ENCODE measurements at places on chromosomes 3 and 15.

DNA sequence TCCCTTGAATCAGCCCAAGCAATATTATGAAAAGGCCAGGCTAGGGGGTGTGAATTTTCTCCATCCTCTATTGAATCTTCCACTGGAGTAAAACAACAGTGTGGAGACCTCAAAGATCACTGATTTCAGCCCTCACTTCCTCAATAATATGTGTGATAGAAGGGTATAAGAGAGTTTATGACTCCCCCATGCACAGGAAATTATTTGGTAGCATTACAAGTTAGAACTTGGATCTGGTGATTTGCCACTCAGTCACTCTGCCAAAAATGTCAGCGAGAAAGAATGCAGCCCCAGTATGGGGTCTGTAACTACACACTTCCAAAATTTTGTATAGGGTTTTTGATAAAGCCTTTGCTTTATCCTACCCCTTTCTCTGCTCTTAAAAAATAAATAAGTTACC lies 81.0 kb upstream of the KCNMB2 start:
- DNase-seq: peak; percentile 24

GRCh38 chr3:157573281-157573680 lies 70.1 kb upstream of the VEPH1 start:
- peak; percentile 66 for DNase-seq

GRCh38 chr15:37133602-37134001 lies 33.3 kb upstream of the MEIS2 start:
- DNase-seq: peak; percentile 54

DNA sequence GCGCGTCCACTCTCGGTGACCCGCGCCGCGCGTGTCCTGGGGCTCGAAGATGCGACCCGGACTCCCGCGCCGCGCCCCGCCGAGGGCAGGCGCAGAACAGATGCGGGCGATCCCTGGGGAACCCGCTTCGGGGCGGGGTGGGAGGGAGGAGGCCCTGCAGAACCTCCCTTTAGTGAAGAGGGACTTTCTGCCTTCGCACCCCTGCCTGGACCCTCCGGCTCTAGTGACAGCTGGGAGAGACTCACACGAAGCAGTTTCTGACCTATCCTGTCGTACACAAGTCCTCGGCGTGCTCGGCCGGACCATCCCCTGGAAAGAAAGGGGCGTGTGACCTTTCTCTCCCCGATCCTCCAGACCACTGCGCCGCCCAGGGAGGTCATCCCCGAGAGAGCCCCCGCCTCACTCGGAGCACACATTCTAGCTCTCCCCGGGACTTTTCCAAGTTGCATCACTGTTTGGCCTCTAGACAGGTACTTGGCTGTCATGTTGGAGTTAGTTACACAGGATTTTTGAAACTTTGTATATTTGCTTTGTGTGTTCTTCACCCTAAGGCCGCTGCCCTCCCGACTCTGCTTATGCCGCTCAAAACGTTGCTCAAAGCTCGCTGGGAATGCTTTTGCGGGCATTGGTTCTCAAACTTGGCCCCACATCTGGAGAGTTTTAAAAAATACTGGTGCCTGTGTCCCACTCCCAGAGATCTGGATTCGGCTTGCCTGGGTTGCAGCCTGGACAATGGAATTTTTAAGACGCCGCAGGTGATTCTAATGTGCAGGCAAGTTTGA lies 582 bp downstream of the CGNL1 start:
- no peak for DNase-seq

DNA sequence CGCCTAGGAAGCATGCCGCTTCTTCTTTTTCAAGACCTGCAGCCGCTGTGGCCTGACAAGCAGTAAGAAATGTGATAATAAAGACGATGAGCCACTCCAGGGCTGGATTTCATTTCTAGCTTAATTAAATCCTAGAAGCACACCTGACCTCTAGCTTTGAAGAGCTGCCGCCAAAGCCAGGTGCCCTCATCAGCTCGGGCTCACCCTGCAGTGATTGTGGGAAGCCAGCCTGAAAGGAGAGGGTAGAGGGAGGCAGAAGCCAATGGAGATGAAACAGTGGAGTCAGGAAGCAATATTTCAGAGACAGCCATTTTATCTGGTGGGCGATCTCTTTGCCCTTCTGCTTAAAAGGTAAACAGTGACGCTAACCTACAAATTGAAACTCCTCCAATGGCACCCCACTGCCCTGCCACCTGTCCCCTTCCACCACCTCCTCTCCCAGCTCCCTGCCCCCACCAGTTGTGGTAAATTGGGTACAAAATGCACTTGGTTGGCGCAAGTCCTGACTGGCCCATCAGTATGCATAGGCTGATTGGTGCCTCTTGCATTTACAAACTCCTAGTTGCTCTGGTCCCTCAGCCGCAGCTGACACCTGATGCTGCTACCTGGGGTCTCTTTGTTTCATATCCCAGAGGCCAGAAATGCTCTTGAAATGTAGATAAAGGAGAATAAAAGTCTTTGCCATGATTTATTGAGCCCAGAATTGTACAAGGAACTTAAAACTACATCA lies 385.3 kb downstream of the PDCD6IP start:
- no peak for DNase-seq

DNA sequence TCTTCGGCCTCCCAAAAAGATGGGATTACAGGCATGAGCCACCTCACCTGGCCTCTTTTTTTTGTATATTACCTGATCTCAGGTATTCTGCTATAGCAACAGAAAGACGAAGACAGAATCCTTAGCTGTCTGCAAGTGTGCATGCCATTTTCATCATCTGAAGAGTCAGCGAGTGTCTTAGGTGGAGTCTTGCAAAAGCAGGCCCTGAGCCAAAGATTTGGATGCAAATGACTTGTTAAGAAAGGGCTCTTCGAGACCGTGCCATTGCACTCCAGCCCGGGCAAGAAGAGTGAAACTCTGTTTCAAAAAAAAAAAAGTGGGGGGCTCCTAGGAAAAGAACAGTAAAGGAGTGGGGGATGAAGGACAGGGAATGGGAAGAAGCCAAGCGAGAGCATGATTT lies 10.2 kb upstream of the TRIM69 start:
- no peak for DNase-seq

DNA sequence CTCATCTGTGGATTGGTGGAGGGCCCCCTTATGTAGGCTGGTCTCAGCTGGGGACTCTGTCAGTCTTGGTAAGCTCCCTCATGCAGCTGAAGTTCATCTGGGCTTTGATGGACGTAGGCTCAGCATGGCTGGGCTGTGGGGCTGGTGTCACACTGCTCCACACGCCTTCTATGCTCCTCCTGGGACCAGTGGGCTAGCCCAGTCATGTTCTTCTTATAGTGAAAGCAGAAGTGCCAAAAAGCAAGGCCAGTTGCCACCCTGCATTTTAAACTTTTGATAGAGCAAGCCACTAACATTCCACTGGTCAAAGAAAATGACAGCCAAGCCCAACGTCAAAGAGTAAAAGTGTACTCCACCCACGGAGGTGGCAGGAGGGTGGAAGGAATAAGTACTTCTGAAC lies 165.5 kb downstream of the MEX3B start:
- no peak for DNase-seq

GRCh38 chr3:61848885-61849284 lies 287.5 kb downstream of the PTPRG start:
- DNase-seq: peak; percentile 80

DNA sequence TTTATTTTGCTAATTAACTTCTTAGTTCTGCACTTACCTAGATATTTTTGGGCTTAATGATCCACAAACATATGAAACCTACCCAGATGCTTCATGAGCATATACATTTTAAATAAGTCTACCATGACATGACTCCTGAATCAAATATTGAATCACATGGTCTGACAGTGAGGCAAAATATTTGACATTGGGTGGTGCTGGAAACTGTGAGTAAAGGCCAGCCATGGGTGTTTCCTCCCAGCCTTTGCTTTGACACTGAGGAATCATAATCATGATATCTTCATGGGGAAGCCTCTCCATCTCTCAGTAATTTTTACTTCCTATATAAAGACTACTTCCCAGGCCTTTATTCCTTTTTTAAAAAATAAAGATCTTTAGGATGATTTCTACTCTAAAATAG lies 22.8 kb upstream of the SSR3 start:
- peak; percentile 13 for DNase-seq

GRCh38 chr3:189232790-189233189 lies 61.0 kb downstream of the TPRG1 start:
- DNase-seq: no peak

- DNase-seq: no peak
Measured at GRCh38 chr15:57865294-57865693, 158.8 kb downstream of the POLR2M start.

GRCh38 chr3:30712991-30713390 lies 106.6 kb downstream of the TGFBR2 start:
- DNase-seq: no peak

DNA sequence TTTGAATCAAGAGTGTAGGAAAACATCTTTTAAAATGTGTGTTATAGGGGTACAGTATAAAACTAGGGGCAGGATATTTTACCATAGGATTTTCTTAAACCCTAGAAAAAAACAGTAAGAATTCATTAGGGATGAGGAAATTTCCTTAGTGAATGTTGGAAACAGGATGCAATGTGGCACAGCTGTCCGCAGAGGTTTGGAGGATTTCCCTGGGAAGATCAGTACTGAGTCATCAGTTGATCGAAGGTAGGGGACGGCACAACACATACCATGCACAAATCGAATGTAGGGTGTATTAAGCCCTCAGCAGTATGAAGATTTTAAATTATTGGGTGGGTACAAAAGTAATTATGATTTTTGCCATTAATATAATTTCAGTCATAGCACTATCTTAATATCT lies 49.9 kb downstream of the FNDC3B start:
- peak; percentile 22 for DNase-seq

- no peak for DNase-seq
Measured at GRCh38 chr3:188513662-188514328, 359.8 kb downstream of the LPP start.

Measured in fibroblast of skin of right quadriceps (primary cell).